ENCODE measurements at places on chromosomes 12 and 14. TPM values are rescaled to one million over a fixed set of nuclear protein-coding genes. Genes with fewer than 3 reads are reported as not detected.

DNA sequence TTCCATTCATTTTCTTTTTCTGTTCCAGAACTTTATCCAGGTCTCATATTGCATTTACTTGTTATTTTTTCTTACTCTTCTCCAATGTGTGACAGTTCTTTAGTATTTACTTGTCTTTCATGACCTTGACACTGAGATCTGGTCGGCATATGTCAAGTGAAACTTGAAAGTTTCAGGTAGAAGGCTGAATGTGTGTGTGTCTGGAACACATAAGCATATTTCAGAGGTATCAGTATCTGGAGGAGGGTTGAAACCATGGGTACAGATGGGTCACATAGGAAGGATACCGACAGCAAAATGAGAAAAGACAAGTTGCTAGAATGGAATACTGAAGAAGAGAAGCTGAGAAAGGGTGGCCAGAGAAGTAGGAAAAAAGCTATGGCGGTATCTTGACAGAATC, 22.5 kb upstream of the PTGDR start:
- no peak for DNase-seq

- no peak for DNase-seq
These were observed 25.5 kb downstream of the SPTLC2 start for GRCh38 chr14:77590845-77591485.

LUM gene
- total RNA-seq = 43.3 TPM

GRCh38 chr12:13097491-13098011, 5.9 kb downstream of the GSG1 start:
- DNase-seq = no peak

- no peak for DNase-seq
These were observed 9.6 kb downstream of the KCNJ8 start for GRCh38 chr12:21764950-21765349.

STAB2 gene
- total RNA-seq = 1.1 TPM

RFX4 gene
- total RNA-seq = not detected

GPRC5D gene
- total RNA-seq = not detected

DNA sequence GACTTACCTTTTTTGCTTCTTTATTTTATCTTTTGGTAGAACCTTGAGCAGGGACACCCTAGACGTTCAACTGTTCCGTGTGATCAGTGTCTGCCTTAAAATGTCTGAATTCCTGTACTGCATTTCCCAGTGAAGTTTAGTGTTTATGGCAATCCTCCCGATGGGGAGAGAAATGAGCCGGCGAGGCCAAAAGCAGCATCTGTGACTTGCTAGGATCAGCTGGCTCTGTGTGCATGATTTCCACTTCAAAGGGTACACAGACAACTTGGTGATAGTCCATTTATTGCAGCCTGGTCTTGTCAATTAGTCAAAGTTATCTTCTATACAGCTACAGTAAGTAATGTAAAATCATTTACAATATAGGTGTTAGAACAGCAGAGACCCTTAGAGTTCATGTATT, 768.5 kb downstream of the DIO2 start:
- no peak for DNase-seq

- DNase-seq = no peak
These were observed 13.0 kb upstream of the APOBEC1 start for GRCh38 chr12:7678744-7679143.

DNA sequence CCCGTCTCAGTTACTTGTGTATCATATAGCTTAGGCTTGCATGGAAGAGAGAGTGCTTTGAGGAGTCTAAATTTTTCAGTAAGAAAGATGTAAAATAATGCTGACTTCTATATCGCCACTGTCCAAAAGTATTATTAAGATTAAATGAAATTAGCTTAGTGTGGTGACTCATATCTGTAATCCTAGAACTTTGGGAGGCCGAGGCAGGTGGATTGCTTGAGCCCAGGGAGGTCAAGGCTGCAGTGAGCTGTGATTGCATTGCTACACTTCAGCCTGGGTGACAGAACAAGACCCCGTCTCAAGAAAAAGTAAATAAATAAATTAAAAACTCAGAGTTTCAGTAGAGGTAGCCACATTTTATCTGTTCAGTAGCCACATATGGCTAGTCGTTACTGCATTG, 23.3 kb downstream of the PAPOLA start:
- DNase-seq = no peak

A2M gene
- total RNA-seq = 102 TPM

TAS2R42 gene
- not detected for total RNA-seq

YAF2 gene
- 26.2 TPM for total RNA-seq

GRCh38 chr12:125187780-125188741, 122.8 kb downstream of the AACS start:
- no peak for DNase-seq

TSPAN19 gene
- not detected for total RNA-seq

All from transverse colon (tissue), 4 donors.